ENCODE measurements at places on chromosomes 2 and 18.

DNA sequence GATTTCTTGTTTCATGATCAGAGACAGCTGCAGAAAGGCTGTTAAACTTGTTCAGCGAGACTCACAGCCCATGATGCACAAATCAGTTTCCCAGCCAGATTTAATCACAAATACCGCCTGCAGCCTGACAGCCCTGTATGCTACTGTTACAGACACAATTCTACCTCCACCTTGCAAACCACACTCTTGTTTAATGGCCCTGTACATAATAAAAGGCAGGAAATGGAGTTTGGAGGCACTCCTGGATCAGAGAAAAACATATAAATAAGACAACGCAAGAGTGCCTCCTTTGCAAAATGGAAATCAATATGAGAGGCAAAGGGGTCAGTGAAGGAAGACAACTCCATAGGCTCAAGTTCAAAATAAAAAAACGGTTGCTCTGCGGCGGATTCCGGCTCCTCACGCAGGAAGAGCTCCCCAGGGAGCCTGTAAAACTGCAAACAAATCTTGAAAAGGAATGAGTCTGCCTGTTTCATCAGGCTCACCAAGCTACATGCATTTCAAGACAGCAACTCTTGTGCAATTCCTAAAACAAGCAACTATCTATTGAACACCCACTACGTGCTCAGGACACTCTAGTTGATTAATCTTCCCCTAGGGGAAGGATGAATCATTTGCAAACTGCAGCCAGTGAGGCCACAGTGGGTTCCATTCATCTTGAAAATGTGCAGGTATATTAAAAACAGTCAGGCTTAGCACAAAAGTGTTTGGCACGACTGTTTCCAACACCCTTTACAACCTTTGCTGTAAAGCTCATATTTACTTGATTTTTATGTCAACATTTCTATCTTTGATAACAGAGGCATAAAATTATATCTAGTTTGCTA is 37.5 kb downstream of the TBC1D8 start:
- no peak for DNase-seq

- no peak for DNase-seq
These were observed 121.0 kb downstream of the SPOPL start for GRCh38 chr2:138622613-138623012.

DNA sequence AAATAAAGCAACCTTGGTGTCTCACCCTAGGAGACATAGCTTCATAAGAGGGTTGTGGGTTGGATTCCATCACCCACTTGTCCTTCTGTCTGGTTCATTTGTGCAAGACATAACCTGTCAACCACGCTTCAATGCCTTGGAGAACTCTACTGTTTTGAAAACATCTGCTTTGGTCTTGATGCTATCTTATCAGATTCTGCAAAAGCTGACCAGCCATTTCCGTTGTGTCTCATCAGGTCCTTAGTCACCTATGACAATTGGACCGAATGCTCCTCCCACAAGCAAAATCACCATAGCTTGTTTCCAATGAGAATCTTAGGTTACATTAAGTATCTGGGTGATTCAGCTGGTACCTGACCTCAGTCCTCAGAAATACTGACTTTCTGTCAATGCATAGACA is 35.4 kb downstream of the STAT4 start:
- DNase-seq, result peak; percentile 59

GRCh38 chr18:55739488-55739887 is 151.5 kb upstream of the TCF4 start:
- no peak for DNase-seq

DNA sequence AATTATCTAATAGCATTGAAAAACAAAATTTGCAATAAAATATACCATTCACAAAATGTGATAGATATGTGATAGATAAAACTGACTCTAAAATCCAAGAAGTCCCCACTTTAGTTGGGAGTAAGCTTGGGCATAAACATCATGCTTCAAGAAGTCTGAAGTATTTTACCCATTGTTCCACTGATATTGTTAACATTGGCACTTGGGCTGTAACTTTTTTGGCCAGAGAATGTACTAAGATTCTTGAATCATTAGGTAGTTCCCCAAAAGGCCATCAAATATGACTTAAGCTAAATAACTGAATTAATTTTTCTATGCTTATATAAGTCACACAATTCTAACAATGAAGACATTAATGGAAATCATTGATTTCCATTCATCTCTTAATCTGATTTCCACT is 413.6 kb downstream of the CDH2 start:
- DNase-seq, result no peak

- no peak for DNase-seq
These were observed 1.5 kb upstream of the ASNSD1 start for GRCh38 chr2:189659734-189660133.

GRCh38 chr2:34670482-34670881 is 1071.4 kb upstream of the FAM98A start:
- no peak for DNase-seq

DNA sequence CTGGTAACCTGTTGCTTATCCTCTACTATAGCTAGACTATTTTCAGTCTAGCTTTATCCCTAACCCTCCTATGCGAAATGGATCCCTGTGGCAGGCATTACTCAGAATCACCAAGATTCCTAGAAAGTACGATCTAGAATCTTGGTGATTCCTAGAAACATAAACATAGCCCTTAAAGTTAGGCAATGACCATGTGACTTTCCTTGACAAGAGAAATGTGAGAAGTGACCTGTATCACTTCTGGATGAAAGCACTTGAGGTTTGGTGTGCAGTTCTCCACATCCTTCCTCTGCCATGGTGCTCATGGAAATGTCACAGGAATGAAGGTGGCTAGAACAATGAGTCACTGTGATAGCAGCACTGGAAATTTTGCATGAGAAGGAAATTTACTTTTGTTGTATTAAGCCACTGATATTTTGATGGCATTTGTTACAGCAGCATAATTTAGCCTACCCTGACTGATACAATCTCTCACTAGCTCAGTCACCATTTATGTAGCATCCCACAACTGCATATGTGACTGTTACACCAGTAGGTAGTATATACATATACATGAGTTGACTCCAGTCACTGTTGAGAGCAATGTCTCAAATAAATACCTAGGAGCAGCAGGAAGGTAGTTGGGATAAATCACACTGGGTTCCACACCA is 68.3 kb upstream of the MAPRE2 start:
- no peak for DNase-seq

DNA sequence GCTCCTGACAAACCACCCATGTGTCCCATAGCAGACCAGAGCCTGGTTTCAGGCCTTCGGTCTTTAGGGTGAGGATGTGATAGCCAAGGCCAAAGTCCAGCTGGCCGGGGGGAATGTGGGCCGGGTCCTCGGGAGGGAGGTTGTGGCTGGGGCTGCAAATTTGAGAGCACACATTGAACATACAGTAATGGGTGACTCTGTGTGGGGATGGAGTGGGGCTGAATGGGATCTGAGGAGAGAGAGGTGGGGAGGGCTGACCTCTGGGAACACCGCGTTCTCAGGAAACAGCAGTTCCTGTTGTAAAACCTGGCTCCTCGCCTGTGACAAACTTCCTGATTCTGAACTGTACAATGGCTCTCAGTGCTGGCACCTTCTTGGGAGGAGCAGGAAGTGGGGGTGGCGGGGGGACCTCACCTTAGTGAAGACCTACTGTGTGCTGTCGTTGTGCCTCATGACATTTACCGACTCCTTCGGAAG is 48.8 kb downstream of the MCFD2 start:
- DNase-seq, result no peak

DNA sequence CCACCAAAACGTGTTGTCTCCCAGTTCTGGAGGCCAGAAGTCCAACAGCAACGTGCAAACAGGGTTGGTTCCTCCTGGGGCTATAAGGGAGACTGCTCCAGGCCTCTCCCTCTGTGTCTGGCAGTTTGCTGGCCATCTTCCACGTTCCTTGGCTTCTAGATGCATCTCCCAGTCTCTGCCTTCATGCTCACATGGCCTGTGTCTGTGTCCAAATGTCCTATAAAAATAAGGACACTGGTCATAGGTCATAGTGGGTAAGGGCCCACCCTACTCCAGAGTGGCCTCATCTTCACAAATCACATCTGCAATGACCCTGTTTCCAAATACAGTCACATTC is 69.4 kb upstream of the TAF1B start:
- DNase-seq, result no peak

DNA sequence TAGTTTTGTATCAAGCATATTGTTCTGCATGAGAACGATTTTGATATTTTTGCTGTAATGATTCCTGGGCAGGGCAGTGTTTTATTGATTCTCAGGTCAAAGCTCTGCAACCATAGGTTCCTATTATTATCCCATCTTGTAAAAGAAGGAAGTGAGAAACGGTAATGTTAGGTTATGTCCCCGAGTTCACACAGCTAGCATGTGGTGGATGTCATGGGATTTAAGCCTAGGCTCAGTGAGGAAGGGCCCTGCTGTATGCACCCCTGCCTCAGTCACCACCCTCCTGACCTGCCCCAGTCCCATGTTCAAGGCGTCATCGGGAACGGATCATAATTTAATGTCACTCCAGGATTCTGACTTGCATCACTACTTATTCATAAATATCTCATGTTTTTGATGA is 10.7 kb downstream of the ACP1 start:
- no peak for DNase-seq

- no peak for DNase-seq
These were observed 31.7 kb downstream of the INPP4A start for GRCh38 chr2:98476192-98476868.

DNA sequence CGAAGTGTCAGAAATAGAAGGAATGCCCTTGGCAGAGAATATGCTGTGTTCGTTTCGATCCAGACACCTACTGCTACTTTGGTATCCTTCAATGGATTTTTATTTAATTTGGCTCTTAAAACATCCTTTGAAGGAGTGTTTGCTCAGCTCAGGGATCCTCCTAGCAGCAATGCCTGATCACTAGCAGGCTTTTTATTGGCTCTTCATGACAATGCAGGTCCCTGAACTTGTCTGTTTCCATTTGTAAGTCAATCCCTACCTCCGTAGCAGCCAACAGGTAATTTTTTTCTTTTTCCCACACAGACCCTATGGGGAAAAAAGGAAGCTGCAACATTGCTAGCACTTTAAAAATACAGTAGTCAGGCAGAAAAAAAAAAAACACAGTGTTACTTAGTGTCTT is 366.2 kb upstream of the LRRTM1 start:
- no peak for DNase-seq

DNA sequence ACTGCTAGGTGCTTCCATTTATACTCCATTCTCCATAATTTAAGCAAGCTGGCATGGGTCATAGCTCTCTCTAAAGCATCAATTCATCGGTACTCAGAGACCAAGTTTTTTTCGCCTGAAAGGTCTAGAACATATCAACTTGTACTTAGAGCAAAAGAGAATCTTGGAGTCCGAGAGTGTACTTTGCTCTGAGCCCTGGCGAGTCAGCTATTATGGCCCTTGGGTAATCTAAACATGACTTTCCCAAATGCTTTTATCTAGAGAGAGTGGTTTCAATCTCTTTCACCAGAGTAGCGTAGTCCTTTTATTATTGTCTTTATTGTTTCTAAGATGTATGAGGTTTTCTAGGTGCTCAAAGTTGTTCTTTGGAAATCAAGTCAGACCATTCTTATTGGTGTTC is 34.4 kb downstream of the MAIP1 start:
- DNase-seq, result no peak

DNA sequence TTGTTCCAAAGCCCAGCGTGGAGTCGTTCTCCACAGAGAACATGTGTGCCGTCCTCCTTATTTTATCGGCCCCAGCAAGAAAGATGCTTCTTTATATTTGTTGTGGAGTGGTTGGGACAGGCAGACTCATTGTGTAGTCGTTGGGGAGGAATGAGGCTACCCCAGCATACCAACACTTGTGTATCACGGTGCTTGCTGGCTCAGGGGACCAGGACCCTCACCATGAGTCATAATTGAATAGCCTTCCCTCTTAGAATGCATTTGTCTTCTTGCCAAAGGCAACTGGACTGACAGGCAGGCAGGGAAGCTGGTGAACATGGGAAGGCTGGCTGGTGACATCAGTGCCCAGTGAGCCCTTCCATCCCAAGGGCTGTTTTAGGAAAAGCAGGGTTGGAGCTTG is 4.7 kb downstream of the CAPN10 start:
- no peak for DNase-seq

- no peak for DNase-seq
These were observed 93.8 kb downstream of the DTNA start for GRCh38 chr18:34803877-34804400.

GRCh38 chr2:171244466-171244969 is 83.8 kb upstream of the TLK1 start:
- no peak for DNase-seq

DNA sequence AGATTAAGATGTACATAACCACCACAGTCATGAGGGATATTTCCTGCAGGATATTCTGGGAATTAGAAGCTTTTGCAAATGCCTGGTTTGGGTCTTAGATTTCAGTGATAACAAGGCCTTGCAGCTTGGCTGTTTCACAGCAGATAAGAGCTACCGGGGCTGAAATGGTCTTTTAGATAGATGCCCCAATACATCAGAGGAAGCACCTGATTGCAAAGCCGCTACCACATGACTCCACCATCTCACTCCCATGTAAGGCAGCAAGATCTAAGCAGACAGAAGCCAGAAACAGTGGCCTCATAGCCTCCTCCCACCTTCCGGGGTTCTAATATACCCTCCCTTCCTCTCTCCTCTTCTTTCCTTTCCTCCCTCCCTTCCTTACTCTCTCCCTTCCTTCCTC is 31.1 kb upstream of the EPG5 start:
- peak; percentile 55 for DNase-seq

- no peak for DNase-seq
These were observed 162.1 kb downstream of the SEPTIN10 start for GRCh38 chr2:109451671-109452070.

GRCh38 chr2:134149904-134150303 is 104.0 kb upstream of the MGAT5 start:
- no peak for DNase-seq

GRCh38 chr18:12291690-12292089 is 16.4 kb upstream of the TUBB6 start:
- DNase-seq, result no peak

GRCh38 chr18:50287028-50287440 is 458 bp downstream of the CXXC1 start:
- no peak for DNase-seq

DNA sequence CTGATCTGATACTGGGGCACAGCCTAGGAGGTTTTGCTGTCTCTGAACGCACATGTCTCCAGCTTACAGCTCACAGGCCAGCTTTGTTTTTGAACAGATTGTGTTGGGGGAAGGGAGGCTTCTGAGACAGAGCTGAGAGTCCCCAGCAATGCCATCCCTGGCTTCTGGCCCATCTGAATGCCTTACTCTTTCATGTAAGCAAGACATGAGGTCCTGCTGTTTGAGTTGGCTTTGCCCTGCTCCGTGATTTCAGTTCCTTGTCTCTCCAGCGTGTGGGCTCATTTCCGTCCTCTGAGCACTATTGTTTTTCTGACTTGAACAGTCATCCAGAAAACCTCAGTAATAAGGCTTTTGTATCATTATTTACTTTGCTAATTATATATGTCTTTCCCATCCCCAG is 194.9 kb upstream of the TNP1 start:
- no peak for DNase-seq

GRCh38 chr2:116489944-116490343 is 1324.5 kb upstream of the DDX18 start:
- DNase-seq, result no peak

DNA sequence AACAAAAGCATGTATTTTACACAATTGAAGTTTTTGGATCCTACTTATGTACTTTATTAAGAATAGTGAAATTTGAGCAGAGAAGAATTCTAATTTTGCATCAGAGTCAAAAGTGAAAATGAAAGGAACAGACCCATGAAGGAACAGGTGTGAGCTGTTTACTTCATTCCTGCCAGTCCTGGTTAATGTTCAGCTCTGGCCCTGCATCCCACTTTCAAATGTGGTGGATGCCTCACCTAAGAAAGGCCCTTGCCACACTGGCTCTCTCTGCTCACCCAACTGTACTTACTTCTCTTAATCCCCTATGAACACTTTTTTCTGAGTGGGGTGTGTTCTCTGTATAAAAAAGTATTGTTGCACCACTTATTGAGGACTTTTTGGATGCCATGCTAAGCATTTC is 22.2 kb downstream of the FAM110C start:
- DNase-seq, result no peak

All from CD4-positive, alpha-beta T cell treated with Interleukin-17A for 4 hours (primary cell).